ENCODE measurements at places on chromosomes 13 and 19. TPM values are rescaled to one million over a fixed set of nuclear protein-coding genes. Genes with fewer than 3 reads are reported as not detected.

Gene N4BP2L1
- 43.1 TPM for polyA plus RNA-seq

Gene IGFL2
- polyA plus RNA-seq = not detected

Gene CGB3
- polyA plus RNA-seq = not detected

Gene ZNF723
- not detected for polyA plus RNA-seq

Gene MIPEP
- 11.7 TPM for polyA plus RNA-seq

Gene SDHAF1
- polyA plus RNA-seq = 53.7 TPM

Gene CAMSAP3
- 0.44 TPM for polyA plus RNA-seq

Gene RASGRP4
- 0.25 TPM for polyA plus RNA-seq
